Activated naive CD8-positive, alpha-beta T cell treated with anti-CD3 and anti-CD28 coated beads for 36 hours (primary cell): ENCODE measurements at places on chromosomes 4 and X.

DNA sequence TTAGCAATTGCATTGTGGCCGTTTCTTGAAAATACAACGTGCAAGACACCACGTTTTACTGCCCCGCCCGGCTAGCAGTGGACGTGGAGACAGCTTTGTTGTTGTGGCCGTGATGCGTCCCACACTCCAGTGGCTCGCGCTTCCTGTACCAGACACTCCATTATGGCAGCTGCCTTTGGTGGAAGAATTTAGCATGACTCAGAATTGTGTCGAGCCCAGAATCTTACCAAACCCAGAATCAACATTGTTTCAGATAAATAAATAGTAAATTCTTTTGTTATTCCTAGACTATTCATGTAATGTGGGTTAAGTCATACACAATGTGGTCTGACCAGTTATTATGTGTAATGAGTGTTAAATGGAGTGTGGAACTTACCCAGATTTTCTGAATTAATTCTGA, 25.3 kb upstream of the S100P start:
- DNase-seq, result no peak

GRCh38 chr4:8297141-8297601, 27.6 kb downstream of the HTRA3 start:
- no peak for DNase-seq

GRCh38 chr4:146654687-146655520, 16.2 kb downstream of the POU4F2 start:
- no peak for DNase-seq

- DNase-seq, result no peak
Measured at GRCh38 chrX:29858714-29859113, 356.6 kb upstream of the MAGEB2 start.

DNA sequence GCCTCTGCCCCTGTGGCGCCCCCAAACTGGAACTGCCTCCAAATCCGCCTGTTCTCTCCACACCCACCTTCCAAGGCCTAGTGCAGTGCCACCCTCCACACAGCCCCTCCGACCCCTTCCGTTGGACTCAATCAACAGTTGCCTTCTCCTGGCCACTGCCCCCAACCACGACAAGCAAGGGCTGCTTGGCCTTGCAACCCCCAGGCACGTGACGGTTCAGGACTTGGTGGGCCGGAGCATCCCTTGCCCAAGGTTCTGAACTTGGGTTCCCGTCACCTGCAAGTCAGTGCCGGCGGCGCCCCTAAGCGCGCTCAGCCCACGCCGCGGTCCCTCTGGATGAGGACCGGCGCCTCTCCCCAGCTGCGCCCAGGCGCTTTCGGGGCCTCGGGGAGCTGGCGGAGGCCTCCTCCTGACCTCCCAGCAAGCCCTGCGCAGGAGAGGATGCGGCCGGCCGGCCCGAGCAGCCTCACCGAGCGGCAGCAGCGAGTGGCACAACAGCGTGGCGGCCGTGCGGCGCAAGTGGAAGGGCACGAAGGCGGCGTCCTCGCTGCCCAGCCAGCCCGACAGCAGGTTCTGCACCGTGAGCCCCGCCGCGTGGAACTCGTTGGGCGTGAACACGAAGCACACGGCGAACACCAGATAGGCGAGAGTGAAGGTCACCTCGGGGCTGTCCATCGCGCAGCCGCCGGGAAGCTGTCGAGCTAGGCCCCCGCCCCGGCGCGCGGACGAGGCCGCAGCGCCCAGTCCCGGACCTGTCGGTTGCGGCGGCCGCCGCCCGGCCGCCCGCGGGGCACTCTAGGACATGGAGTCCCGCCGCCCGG, 750 bp downstream of the TMEM129 start:
- peak; percentile 60 for DNase-seq
